ENCODE measurements at places on chromosomes 3 and 15.
A peak's percentile ranks its signal among the peaks of the same experiment; 100 is the strongest.

GRCh38 chr3:20027136-20027535 lies 13.1 kb upstream of the KAT2B start:
- DNase-seq = no peak

GRCh38 chr3:85800676-85801075 lies 841.9 kb downstream of the CADM2 start:
- DNase-seq = no peak

GRCh38 chr15:90362936-90363212 lies 10.8 kb downstream of the ZNF774 start:
- DNase-seq = peak; percentile 56

- peak; percentile 54 for DNase-seq
Observed at GRCh38 chr3:189144645-189145044, 27.1 kb upstream of the TPRG1 start.

GRCh38 chr15:50083424-50084025 lies 35.5 kb downstream of the ATP8B4 start:
- no peak for DNase-seq

GRCh38 chr3:139110072-139110830 lies 65.6 kb upstream of the PRR23C start:
- DNase-seq = no peak

GRCh38 chr3:23953523-23953922 lies 8.4 kb downstream of the NR1D2 start:
- DNase-seq = no peak

DNA sequence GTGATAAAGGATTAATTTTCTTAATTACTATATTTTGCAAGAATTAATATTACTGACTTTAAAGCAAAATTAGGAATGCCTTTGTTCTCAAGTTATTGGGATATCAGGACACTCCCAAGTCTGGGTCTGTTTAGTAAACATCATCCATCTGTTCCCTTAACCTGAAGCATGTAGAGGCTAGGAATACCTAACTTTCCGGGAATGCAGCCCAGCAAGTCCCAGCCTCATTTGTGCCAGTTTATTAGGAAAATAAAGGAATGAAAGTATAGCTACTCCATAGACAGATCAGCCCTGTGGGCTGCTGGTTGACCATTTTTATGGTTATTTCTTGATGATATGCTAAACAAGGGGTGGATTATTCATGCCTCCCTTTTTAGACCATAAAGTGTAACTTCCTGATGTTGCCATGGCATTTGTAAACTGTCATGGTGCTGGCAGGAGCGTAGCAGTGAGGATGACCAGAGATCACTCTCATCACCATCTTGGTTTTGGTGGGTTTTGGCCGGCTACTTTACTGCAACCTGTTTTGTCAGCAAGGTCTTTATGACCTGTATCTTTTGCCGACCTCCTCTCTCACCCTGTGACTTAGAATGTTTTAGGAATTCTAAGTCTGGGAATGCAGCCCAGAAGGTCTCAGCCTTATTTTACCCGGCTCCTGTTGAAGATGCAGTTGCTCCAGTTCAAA lies 540.2 kb downstream of the NAALADL2 start:
- no peak for DNase-seq

- DNase-seq = no peak
Observed at GRCh38 chr3:102361101-102361500, 73.7 kb upstream of the ZPLD1 start.

DNA sequence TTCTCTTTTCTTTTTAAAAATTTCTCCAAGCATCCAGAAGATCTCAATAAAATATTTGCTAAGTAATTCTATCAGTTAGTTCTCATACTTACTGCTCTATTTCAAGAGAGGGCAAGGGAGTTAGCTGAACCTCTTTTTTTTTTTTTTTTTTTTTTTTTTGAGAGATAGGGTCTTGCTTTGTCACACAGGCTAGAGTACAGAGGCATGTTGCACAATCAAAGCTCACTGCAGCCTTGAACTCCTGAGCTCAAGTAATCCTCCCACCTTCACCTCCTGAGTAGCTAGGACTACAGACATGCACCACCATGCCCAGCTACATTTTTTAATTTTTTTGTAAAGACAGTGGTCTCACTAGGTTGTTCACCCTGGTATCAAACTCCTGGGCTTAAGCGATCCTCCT lies 21.4 kb downstream of the HDC start:
- no peak for DNase-seq

DNA sequence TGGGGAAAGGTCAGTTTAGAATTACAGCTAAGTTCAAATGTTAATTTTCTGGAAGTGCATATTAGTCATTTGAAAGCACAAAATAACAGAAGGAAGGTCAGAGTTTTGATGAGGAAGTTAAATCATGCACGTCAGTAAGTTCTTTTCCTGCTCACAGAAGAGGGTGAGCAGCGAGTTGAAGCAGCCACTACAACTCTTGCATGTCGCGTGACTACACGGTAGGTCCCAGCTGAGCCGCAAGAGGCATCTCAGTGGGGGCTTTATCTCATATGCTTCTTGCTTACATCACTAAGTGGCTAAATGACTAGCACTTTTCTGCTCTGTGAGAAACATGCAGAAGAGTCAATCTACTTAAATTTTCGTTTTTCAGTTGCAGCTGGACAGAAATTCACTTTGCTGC lies 21.3 kb upstream of the SEC62 start:
- DNase-seq = peak; percentile 59

DNA sequence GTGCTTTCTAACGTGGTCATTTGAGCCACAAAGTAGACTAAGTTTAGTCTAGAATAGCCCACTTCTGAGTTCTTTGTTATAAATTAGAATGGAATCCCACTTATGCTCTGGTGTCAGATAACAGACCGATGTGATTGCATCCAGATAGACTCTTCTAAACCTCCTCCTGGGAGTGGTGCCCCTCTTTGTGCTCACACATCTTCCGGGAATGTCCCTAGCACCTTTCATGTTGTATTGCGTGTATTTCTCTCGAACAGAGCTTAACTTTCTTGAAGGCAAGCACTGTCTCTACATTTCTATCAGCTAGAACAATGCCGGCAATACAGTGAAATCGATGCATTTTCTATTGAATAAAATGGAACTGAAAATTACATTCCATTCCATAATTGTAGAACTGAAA lies 23.0 kb downstream of the CP start:
- no peak for DNase-seq

- no peak for DNase-seq
Observed at GRCh38 chr3:83317605-83318004, 1556.2 kb upstream of the GBE1 start.

DNA sequence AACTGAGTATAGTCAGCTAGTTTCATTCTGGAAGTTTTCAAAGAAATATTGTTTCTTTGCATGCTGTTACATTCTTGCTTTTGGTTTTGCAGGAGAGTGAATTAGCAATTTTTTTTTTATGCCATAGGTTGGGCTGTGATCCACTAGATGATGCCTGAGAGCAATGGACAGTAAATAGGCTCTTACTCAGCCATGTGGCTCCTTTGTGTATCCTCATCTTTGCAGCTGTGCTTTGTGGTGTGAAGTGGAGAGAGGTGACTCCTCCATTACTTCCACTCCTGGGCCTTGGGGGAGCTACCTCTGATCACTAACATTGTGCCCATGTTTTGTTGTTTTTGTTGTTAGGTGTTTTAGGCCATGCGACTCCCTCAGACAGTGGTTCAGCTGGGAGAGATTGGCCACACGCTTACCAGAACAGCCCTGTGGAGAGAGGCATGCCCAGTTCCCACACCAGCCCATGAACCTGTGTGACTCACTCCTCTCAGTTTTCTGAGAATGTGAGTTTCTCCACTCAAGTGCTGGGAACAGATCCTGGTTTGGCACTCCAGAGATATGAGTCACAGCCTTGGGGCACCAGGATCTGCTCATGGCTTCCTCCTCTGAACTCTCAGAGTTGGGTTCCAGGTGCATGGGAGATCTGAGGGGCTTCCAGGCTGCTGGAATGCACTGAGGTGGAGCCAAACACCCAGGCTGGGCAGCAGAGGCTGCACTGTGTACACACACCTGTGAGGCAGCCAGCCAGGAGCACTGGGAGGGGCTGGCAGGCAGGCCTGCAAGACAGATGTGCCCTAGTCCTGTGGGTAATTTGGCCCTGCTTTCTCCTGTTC lies 785.3 kb downstream of the ROBO2 start:
- DNase-seq = peak; percentile 98

DNA sequence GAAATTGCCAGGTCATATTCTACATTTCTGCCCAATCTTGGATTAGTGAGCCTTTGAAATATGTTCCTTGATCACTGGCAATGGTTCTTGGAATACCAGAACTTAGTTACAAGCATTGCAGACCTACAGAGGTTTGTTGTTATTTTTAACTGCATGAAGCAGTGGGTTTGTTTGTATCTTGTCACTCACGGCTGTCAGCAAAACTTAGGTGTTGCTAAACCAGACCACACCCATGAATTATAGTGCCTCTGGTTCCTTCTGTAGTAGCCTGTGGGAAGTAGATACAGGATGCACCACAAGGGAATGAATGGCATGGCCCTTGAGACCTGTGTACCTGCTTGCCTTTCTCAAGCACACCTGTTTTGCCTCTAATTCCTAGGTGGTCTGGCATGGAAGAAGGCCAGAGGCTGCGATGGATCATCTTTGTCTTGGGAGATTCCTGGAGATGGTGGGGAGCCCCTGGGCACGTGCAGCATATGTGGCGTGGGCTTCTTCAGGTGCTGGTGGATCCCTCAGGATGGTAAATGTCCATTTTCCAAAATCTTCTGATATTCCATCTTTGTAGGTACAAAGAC lies 138.8 kb downstream of the SNRPN start:
- no peak for DNase-seq

DNA sequence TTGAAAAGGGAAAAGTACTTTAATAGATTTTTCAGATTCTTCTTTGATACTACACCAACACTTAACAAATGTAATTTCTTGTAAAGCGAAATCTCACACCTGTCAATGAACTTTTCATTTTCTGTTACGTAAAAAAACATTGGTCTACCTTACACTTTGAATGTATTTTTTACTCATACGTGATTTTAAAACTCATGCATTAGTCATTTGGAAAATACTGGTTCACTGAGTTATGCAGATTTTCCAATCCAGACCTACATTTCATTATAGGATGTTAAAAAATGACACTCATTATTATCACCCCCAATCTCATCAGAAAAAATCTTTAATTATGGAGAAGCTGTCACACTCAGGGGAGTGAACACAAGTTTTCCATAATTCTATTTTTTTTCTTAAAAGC lies 14.7 kb downstream of the VPS39 start:
- DNase-seq = no peak

DNA sequence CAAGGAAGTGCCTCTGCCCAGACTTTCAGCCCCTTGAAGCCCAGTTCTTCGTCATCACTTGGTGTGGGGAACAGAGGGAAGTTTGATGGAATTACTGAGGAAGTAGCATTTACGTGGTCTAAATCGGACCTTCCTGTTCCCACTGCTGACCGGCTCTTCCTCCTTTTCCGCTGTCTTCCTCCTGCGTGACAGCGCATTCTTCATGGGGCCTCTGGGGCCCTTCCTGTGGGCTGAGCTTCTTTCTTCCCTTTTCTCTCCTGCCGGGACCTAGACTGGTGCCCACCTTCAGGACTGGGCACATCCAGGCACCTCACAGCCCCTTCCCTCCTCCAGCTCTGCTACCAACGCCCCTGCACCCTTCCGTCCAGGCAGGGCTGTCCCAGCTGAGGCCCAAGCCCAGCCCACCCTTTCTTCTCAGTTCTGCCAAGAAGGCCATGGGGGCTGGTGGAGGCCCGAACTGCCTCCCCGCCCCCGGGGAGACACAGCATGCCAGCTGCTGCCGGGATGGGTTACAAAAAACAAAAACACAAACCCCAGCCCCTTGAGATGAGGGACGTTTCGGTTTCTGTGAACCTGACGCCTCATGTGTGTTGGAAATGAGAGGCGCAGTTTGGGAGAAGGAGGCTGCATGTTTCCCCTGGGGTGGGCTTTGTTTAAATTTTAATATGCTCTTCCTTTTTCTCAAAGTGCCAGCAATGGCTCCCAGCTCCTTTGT lies 19.1 kb downstream of the ZNF710 start:
- no peak for DNase-seq

GRCh38 chr3:193630005-193630404 lies 37.0 kb downstream of the OPA1 start:
- DNase-seq = no peak

- DNase-seq = no peak
Observed at GRCh38 chr15:94322141-94322540, 90.8 kb downstream of the MCTP2 start.

GRCh38 chr15:58066042-58066867 lies 744 bp upstream of the ALDH1A2 start:
- DNase-seq = peak; percentile 64

DNA sequence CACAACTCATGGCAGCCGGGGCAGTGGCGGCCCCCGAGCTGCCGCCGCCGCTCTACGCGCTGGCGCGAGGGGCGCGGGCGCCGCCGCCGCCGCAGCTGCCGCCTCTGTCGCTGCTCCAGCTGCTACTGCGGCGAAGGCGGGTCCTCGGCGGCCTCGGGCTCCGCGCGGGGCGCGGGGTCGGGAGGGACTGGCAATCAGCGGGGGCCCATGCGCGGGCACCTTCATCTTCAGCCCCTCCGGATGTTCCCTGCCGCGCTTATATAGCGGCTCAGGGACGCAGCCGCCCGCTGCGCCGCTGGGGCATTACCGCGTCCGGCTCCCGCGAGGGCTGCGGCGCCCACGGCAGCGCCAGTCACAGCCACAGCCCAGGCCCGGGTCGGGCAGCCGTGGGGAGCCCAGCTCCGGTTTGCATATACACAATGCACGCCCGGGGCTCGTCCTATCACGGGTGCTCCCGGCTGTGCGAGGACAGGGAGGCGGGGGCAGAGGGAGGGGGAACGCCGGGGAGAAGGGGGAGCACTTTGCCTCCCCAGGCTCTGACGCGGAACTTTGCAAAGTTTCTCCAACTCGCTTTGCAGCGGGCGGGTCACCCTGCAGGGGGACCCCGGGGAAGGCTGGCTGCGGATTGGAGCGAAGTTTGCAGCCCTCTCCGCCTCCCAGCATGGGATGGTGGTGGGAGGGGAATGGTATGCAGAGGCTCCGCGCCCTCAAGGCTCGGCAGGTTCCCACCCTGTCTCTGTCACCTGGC lies at the start of gene VGLL3:
Gene VGLL3 (minus strand): TSS at position 416 of the 748 bp plus-strand sequence. CDS start 406 bp downstream, at position 10.
- DNase-seq = peak; percentile 59

DNA sequence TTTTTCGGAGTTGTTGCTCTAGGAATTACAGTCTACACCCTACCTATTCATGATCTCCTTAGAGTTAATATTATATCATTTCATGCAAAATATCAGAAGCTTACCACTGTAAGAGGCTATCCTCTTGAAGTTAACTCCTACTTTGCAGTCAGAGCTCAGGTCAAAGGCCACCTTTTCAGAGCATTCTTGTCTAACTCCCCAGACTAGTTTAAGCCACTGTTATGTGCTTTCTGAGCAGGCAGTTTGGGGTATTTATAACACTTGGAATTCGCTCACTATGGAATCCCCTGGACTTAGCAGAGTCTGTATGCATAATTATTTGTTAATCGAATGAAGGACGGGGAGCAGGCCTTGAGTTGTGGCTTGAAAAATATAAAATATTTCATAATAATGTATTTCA lies 21.7 kb downstream of the MED12L start:
- DNase-seq = no peak

GRCh38 chr15:86690566-86690965 lies 610.9 kb downstream of the AGBL1 start:
- peak; percentile 3 for DNase-seq

GRCh38 chr15:67187351-67187854 lies 67.1 kb downstream of the AAGAB start:
- DNase-seq = no peak

GRCh38 chr3:185207931-185208746 lies 45.7 kb downstream of the EHHADH start:
- no peak for DNase-seq

- DNase-seq = peak; percentile 41
Observed at GRCh38 chr3:190514413-190515153, 698 bp downstream of the IL1RAP start.

Data from kidney tubule cell (primary cell).